AG04449 (cell line): ENCODE measurements at places on chromosomes 13 and 19.

GRCh38 chr13:44711706-44712105 is 135.6 kb upstream of the TSC22D1 start:
- no peak for DNase-seq

GRCh38 chr13:29767006-29767405 is 83.4 kb downstream of the UBL3 start:
- DNase-seq, result no peak

DNA sequence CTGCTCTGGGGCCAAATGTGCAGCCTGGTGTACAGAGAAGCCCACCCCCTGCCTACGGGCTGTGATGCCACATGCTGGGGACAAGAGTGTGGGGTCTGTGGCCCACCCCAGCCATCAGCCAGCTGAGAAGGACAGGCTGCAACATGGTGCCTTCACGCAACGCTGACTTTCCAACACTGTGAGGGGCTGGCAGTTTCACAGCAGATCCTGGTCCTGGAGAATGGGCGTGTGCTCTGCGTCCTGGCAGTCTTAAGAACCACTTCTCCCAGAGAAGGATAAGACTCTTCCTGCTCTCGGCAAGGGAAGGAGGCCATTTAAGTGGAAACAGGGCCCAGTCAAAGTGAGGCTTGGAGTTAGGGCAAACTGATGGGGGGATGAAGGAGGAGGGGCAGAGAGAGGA is 4.6 kb downstream of the LRRC4B start:
- DNase-seq, result no peak

- DNase-seq, result no peak
Observed at GRCh38 chr13:51222037-51222685, at the start of gene FAM124A. TSS of gene FAM124A (plus strand) at chr13:51222398. CDS start at chr13:51222502, 104 bp downstream.

DNA sequence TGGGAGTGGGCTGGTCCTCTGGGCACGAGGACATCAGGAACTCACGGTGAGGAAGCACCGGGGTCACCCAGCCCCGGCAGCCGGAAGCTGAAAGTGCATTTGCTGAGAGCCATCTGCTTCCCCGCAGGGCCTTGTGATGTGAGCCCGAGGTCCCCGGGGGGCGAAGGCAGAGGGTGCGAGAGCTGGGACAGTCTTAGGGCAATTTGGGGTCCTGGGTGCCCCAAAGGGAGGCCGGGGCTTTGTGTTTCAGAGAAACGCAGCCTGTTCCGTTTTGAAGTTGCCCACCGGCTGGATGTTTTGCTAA is 4.8 kb downstream of the F2RL3 start:
- no peak for DNase-seq
